ENCODE measurements at places on chromosomes 12 and 14.

- ATAC-seq: no peak
These were observed 5.0 kb downstream of the OSBPL8 start for GRCh38 chr12:76554405-76555230.

- no peak for ATAC-seq
These were observed 248.2 kb downstream of the SLC41A2 start for GRCh38 chr12:104709692-104710435.

DNA sequence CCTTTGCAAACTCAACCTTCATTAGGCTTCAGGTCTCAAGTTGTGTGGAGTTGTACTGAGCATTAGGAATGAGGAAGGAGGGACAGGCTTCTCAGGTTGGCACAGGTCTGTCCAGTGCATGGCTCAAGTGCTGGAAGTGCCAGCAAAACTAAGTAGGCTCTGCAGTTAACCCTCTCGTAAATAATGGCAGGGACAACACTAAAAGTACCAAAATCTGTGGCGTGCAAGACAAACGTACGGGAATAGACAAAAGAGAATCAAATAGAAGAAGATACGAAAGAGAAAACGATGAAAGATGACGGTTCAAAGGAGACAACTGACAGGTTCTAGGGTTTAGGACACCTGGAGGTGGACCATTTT is 612 bp downstream of the TRAPPC6B start:
- no peak for ATAC-seq

DNA sequence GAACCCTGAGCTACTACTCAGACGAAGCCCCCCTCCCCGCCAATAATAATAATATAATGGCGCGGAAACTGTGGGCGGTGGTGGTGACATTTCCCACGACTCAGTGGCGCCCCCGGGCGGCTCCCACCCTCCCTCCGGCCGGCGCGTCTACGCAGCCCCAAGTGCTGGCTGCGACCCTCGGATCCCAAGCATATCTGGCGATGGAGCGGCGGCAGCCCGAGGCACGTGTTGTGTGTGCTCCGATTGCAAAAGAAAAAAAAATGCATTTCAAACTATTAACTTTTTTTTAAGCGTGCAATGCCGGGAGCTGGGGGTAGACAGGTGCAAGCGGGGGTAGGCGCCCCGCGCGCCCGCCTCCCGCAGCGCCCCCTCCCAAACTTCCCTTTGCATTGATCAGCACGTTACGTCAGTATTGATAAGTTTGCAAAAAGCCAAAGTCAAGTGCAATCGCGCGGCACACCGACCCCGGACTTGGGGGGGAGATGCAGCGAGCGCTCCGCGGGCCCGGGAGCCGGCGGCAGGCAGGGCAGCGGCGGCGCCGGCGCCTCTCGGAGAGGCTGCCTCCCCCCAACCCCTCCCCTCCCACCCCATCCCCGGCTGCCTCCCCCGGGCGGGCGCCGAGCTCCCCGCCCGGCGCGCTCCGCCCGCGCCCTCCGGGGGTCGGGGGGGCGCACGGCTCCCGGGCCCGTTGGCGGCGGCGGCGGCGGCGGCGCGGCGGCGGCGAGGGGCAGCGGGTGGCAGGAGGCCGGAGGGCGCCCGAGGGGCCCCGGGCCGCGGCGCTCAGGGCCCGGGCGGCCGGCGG is 113.1 kb upstream of the MYL2 start:
- no peak for ATAC-seq
